ENCODE measurements at places on chromosomes 7 and 10.

DNA sequence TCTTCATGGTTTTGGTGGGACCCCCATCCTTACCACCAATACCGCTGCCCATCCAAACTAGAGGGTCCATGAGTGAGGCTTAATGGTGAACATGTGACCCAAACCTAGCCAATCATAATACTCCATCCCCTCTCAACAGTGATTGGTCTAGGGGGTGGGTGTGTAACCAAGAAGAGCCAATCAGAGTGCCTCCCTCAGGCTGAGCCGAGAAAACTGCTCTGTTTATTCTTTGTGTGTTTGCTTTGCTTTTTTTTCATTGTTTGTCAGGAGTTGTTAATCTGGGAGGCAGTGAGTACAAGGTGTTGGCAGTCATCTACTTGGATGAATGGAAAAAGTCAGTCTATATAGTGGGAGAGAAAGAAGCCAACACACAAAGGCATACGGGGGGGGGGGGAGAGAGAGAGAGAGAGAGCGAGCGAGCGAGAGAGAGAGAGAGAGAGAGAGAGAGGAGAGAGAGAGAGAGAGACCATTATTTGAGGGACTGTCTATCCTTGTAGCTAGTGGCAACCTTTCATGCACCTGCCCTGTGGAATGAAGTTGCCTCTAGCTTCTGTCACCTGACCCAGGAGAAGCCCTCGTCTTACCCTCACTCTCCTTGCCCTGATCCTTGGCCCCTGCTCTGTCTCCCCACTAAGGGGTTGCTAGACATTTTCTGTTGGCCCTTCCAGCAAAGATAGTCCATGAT is 441.7 kb downstream of the TYW1 start:
- no peak for DNase-seq

DNA sequence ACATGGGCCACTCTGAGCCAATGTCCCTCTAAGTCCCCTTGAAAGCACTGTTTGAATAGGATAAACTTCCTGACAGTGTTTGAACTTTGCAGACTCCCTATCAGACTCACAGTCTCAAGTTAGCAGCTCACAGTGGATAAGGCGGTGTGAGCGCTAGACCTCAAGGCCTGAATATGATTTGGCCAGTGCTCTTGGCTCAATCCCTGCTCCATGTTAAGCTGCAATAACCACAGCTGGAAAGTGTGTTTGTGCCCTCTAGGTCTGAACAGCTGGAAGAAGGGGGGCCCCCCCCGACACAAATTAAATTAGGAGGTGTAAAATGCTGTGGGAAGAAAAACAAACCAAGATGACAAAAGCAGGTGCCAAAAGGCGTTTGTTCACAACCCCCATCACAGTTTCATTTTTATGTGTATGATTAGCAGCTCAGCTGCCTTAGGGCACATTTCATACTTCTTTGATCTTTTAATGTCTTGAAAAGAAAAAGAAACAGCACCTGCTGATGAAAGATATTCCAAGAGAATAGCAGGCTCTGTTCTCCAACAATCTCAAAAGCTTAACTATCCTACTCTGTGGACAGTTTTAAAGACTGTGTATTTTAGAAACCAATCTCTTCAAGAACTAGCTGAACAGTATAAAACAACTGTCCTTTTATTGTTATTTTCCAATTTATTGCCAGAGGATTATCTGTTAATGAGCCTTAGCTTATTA is 167.6 kb downstream of the SNX13 start:
- no peak for DNase-seq

DNA sequence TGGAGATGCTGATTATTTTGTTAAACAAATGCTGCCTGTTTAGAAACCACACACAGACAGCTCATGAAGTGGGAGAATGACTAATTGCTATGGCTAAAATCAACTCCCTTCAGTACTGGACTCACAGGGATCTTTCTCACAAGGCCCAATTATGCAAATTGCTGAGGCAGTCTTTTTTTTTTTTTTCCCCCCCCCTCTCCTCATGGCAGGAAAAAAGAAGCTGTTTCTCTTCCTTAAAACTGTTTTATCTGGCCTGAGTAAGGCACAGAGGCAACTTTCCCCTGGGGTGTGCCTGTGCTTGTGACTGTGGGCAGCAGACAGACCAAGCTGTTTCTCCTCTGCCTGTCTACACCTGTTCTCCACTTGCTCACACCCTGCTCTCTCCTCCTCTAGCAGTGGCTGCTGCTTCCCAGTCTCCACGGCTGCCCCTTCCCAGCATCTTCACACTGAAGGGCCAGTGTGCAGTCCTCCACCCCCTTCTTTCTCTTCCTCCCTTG is 65.4 kb upstream of the STEAP1B start:
- no peak for DNase-seq

GRCh38 chr7:106883456-106884026 is 18.5 kb downstream of the PIK3CG start:
- no peak for DNase-seq

All from activated CD8-positive, alpha-beta memory T cell treated with anti-CD3 and anti-CD28 coated beads for 1 hour (primary cell).